ENCODE measurements at places on chromosomes 2 and 18.

- no peak for DNase-seq
These were observed 91.7 kb upstream of the MBOAT2 start for GRCh38 chr2:9095226-9095625.

DNA sequence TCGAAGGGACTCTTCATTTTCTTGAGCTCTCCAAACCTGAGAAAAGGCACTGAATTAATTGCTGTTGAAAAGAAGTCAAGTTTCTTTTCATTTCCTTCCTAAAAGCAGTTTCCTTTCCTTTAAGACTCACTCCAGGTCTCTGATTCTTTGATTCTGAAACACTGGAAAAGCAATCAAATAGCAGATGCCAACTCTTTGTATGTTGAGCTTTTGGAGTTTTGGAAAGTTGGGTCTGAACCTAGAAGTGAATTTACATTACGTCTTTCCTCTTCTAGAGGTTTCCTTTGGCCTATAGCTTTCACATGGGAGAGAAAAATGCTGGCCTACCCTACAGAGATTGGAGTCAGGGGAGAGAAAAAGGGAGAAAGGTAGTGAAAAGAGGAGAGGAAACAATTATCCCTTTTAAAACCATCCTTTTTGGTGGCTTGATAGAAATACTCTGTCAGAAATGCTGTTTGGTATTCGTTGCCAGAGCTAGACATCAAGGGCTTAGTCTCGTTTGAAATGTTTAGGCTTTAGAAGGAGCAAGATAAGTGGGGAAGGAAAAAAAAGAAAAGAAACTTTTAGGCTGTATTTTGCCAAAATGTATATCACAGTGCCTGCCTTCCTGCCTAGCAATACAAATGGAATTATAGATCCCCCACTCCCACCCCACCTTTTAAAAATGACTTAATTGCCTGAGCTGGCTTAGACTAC lies 187.7 kb downstream of the PRPF40A start:
- DNase-seq = no peak

- no peak for DNase-seq
These were observed 92.8 kb upstream of the NEDD4L start for GRCh38 chr18:57951117-57951796.

DNA sequence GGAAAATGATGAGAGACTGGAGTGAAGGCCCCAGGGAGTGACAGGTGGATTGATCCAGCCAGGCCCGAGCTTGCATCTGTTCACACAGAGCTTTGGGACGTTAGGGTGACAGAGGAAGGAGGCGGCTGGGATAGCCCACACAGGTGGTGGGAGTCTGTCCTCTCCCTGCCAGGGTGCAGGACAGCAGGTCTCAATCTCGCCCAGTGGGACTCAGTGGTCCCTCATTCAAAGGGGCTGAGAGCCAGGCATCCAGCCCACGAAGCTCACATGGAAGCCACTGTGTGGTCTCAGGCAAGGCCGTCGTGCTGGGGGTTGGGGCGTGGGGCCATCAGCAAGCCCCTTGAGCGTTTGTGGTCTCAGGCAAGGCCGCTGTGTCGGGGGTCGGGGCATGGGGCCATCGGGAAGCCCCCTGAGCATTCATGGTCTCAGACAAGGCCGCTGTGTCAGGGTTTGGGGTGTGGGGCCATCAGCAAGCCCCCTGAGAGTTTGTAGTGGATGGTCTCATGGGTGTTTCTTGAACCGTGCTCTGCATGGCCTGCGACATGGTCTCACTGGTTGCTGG lies 8.3 kb downstream of the KCNG2 start:
- no peak for DNase-seq

- no peak for DNase-seq
These were observed 121.0 kb downstream of the SMAD2 start for GRCh38 chr18:47809420-47809819.

- no peak for DNase-seq
These were observed 520 bp downstream of the GLS start for GRCh38 chr2:190881084-190881597.

DNA sequence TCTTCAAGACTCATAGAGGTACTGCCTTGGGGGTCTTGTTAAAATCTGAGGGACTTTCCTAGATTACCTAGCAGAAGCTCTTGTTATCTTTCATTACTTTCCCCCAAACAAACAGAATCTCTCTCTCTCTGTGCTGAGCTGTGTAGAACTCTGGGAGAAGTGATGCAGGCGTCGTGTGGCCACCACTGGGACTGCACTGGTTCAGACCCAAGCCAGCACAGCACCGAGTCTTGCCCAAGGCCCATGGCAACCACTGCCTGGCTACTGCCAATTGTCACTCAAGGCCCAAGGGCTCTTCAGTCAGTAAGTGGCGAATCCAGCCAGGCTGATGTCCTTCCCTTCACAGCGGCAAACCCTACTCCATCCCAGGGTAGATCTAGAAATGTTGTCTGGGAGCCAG lies 28.6 kb downstream of the PPP1R1C start:
- DNase-seq = no peak

DNA sequence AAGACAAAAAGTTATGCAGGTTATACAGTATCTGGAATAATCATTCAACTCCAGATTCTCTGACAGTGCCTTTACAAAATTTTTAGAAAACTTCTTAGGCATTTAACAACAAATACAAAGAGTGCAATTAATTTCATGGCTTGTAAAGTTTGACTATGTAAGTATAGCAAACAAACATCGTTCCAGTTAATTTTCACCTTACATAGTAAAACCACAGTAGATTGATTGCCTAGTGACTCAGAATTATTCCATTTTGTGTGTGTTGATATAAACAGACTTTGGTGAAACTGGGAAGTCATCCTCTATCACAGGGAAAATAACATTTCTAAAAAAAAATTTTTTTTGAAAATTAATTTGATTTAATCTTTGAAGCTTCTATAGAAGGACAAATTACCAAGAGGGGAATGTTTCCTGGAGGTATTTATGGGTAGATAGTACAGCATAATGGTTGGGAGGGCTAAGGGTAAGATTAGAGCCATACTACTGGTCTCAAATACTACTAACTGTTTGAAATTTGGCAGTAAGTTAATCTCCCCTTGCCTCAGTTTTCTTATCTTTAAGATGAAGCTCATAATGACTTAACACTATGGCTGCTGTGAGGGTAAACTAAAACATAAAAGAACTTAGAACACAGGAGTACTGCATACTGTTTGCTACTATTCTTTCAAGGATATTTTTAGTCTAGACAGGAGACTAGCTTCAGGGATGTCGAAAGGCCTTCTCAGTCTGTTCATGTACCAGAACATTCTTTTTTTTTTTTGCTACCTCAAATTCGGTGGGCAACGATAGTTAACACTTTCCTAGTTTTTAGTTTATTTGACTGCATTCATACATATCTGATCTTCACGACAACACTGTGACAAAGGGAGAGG lies 19.6 kb downstream of the NDUFAF7 start:
- DNase-seq = no peak

- no peak for DNase-seq
These were observed 131.7 kb upstream of the FSHR start for GRCh38 chr2:49286045-49286444.

GRCh38 chr2:1162768-1163584 lies 212.3 kb downstream of the SNTG2 start:
- DNase-seq = peak; percentile 40

DNA sequence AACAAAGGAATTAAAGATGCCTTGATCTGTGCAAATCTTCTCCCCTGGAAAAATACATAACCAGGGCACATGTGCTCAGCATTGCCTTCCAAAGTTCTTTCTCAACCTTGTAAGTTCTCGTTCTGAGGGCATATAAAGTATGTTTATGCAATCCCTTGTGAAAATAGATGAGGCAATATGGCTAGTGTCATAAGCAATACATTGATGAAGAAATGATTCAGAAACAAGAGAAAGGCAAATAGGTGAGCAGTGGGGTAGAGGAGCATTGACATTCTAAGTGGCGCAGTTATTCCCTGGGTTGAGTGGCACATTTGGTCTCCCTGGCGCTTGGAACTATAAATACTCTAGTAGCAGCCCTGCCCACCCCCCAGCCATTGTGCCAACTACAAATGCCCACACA lies 57.4 kb upstream of the PGAP1 start:
- DNase-seq = no peak

DNA sequence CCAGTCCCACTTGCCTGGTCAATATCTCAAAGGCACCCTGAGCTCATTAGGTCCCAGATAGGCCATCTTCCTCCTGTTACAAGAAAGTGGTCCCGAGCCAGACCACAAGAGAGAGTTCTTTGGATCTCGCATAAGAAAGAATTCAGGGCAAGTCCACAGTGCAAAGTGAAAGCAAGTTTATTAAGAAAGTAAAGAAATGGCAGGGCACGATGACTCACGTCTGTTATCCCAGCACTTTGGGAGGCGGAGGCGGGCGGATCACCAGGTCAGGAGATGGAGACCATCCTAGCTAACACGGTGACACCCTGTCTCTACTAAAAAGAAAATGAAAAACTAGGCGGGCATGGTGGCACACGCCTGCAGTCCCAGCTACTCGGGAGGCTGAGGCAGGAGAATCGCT lies 10.8 kb upstream of the SMAD7 start:
- DNase-seq = no peak

- DNase-seq = no peak
These were observed 353.6 kb downstream of the KIAA1328 start for GRCh38 chr18:37182340-37183135.

DNA sequence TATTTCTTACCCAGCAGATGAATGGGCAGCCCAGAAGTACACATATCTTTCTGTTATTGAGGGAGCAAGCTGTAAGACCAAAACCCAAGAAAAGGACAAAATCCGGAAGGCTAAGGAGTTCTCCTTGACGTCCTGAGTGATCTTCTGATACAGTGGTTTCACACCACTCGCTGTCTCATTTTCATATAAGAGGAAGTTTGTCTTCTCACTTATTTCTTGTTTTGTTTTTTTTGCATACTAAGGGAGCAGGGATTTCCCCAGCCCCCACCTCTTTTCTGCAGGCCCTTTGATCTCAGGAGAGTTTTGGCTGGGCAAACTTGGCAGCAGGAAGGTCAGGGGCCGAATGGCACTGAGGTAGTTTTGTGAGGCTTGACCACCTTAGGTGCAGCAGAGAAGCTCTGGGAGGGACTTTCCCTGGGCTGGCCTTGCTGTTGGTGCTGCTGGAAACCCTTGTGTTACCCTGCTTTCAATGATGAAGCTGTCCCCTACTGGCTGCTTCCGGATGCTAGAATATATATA lies 13.3 kb downstream of the CHRNA1 start:
- DNase-seq = peak; percentile 64

- no peak for DNase-seq
These were observed 756.3 kb downstream of the SATB2 start for GRCh38 chr2:198701481-198701880.

- DNase-seq = no peak
These were observed 9.3 kb downstream of the BARD1 start for GRCh38 chr2:214800180-214800579.

DNA sequence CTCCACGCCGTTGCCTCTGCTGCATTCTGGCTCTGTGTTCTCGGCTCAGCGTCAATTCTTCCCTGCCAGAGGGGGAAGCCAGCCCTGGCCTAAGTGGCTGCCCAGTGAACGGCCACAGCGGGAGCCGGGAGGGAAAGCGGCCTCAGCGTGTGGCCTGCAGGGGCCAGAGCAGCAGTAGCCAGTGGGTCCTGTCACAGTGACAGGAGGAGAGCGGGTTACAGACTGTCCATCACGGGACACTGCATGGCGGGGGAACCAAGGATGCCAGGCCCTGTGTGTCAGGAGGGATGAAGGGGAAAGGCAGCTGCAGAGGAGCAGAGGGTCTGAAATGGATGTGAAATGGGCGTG lies 39.7 kb downstream of the PDIA6 start:
- no peak for DNase-seq

DNA sequence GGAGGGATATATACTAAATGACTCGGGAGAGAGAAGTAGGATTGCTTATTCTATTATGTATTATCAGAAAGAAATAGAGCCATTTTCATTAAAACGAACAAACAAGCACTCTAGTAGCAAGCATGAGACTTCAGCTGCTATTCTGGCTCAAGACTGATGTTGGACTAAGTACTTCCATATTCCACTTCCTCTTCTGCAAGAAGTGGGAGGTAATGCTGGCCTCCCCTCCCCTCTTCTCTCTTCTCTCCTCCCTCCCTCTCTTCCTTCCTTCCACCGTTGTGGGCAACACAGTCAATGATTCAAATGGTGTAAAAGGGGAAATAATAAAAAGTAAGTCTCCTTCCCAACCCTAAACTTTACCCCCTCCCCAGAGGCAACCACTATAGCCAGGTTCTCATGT lies 62.6 kb downstream of the EMX1 start:
- DNase-seq = no peak

- no peak for DNase-seq
These were observed 4.0 kb downstream of the CASP10 start for GRCh38 chr2:201186982-201187381.

- DNase-seq = no peak
These were observed 189.0 kb downstream of the CNTNAP5 start for GRCh38 chr2:124213977-124214587.

- DNase-seq = no peak
These were observed 323.1 kb downstream of the RBM43 start for GRCh38 chr2:150938527-150938926.

DNA sequence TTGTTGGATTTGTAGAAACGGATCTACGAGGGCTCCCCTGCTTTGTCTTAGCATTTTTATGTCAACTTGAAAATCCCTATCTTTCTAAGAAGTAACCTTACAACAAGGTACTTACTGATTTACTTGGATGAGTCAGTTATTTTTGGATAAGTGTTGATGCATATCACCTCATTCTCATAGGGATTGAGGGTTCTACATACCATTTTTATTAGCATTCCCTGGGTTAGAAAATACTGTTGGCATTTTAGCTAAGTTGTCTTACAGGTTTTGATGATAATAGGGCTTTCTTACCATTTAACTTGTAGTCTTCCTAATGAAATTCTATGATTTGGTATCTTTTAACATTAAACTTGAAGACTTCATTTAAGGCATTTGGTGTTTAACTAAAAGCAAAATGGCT lies 125.2 kb downstream of the UBE2E3 start:
- no peak for DNase-seq

DNA sequence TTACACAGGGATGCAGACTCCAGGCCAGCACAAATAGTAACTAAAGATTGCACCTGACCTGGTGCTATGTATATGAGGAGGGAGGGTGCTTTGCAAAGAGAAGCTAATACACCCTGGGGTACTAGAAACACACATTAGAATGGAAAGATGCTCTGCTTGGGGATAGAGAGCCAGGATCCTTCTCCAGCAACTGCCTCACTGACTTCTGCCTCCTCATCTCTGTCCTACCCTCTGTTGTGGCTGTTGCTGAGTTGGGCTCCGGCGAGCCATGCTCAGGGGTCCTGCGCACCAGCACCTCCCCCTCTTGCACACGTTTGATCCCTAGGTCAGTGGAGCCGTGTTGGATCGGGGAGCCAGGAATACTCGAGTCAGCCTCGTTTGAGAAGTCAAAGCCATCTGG lies 23.7 kb upstream of the ORC2 start:
- DNase-seq = no peak

- no peak for DNase-seq
These were observed 918.1 kb upstream of the LRATD1 start for GRCh38 chr2:13714466-13714865.

DNA sequence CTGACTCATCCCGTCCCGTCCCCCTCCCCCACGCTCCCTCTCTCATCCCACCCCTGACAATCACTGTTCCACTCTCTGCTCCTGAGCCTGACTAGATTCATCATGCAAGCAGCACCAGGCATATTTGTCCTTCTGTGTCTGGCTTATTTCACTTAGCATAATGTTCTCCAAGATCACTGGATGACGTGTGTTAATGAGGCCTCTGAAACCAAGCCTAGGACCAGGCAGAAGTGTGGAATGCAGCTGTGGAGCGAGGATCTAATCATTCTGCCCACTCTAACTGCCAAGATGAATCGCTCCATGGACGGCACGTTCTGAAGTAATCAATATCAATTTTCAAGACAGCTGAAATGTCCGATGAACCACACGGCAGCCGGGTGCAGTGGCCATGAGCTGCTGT lies 122.4 kb upstream of the ZNF236 start:
- DNase-seq = no peak

Measured in CD8-positive, alpha-beta T cell (primary cell).